ENCODE measurements at places on chromosomes 12 and 14. TPM values are rescaled to one million over a fixed set of nuclear protein-coding genes. Genes with fewer than 3 reads are reported as not detected.

The HOXC5 gene
- total RNA-seq, result not detected

The TBX3 gene
- 1.9 TPM for total RNA-seq

The MYH7 gene
- 0.31 TPM for total RNA-seq

The SLC5A8 gene
- 2.8 TPM for total RNA-seq

The KMT2D gene
- 57.6 TPM for total RNA-seq

The DLST gene
- 64.5 TPM for total RNA-seq

The TAS2R19 gene
- 41.9 TPM for total RNA-seq

The EPYC gene
- not detected for total RNA-seq

The PIWIL1 gene
- not detected for total RNA-seq

The TAS2R9 gene
- total RNA-seq, result 2.8 TPM

The SYNDIG1L gene
- 1.3 TPM for total RNA-seq

The SLC6A12 gene
- total RNA-seq, result 7.8 TPM

The COX8C gene
- total RNA-seq, result not detected

The CAPZA3 gene
- total RNA-seq, result not detected

The PPP1R36 gene
- total RNA-seq, result not detected

The CLEC4A gene
- total RNA-seq, result 3.8 TPM

The LTB4R2 gene
- total RNA-seq, result 2.2 TPM

The RNASE1 gene
- 7.8 TPM for total RNA-seq

The ACVR1B gene
- 50.1 TPM for total RNA-seq

The DNAAF2 gene
- 13.1 TPM for total RNA-seq

The TMEM119 gene
- total RNA-seq, result 0.94 TPM

The PAPLN gene
- total RNA-seq, result 0.63 TPM

The ANKRD33 gene
- not detected for total RNA-seq

The SIX6 gene
- total RNA-seq, result not detected

The INSM2 gene
- not detected for total RNA-seq
